ENCODE measurements at places on chromosomes 1 and 21.

GRCh38 chr1:165487921-165488320 lies 43.0 kb upstream of the RXRG start:
- no peak for DNase-seq
- H3K27me3 ChIP-seq = no peaks in the 10 kb centered on the region

DNA sequence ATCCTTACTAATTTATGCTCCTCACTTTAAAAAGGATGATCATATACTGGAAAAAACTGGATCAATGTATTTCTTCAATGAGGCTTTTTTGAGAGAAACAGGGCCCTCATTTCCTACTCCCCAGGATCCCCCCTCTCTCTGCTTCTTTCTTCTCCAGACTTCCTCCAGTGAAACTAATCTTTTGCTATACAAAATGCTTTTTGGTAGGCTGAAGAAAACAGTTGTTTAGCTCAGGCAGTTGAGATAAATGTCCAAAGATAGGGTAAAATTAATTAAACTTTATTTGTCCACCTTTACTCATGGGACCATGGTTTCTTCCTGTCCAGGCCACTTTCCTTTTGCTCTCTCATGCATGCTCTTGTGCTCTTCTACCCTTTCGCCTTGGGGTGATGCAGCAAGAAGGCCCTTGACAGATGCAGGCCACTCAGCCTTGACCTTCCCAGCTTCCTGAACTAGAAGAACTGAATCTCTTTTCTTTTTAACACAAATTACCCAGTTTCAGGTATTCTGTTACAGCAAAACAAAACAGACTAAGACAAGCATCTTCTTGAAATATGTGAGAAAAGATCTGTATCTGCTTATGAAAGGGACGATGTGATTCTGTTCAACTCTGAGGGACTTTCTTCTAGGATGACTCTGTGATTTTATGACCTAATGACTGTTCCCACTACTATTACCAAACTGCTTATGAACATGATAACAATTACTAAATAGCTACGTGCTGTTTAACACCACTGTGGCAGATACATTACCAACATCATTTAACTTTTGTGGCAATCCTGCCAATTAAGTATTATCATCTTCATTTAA lies 63.7 kb downstream of the NVL start:
- peaks cover 20% of the 10 kb centered on the region for H3K36me3 ChIP-seq
- H3K27me3 ChIP-seq = no peaks in the 10 kb centered on the region

GRCh38 chr1:222106377-222106776 lies 364.5 kb upstream of the DUSP10 start:
- H3K27ac ChIP-seq = no peak overlapping the region
- DNase-seq = no peak
- H3K4me3 ChIP-seq = no peak overlapping the region
- H3K27me3 ChIP-seq = no peaks in the 10 kb centered on the region

DNA sequence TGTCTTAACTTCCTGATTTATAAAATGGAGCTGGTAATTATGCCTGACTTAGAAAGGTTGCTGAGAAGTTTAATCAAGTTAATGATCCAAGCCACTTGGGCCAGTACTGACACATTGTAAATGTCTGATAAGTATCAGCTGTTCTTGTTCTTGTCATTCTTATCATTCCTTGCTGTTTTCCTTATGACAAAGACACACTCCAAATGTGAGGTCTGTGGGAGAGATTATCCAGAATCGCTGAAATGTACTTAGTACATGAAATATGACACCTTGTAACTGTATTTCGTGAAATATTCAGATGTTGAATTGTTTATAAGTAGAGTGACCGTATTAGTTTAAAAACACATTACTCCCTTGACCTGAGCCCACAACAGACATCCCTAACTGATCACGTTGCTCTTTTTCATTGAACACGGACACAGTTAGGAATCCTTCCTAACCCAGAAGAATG lies 6.1 kb downstream of the AADACL4 start:
- H3K4me1 ChIP-seq = no peaks in the 10 kb centered on the region
- H3K27me3 ChIP-seq = no peaks in the 10 kb centered on the region
- DNase-seq = no peak
- no peak overlapping the region for H3K4me3 ChIP-seq
- no peak overlapping the region for H3K27ac ChIP-seq
- H3K36me3 ChIP-seq = no peaks in the 10 kb centered on the region

DNA sequence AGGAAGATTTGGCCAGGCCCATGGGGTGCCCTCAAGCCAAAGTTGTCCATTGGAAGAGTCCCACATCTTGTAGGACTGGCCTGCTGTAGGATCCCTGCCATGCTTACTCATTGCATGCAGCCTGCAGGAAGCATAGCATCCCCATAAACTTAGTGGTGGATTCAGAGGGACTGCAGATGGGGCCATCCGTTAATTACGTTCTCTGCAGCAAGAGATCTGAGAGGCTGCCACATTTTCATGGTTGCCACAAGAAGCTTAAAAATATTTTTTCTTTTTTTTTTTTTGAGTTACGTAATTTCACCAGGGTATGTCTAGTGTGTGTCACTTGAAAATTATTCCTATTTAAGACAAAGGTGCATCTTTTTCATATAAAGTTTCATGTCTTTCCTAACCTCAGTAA lies 329.7 kb upstream of the USP24 start:
- DNase-seq = no peak
- no peaks in the 10 kb centered on the region for H3K36me3 ChIP-seq
- no peaks in the 10 kb centered on the region for H3K4me1 ChIP-seq

DNA sequence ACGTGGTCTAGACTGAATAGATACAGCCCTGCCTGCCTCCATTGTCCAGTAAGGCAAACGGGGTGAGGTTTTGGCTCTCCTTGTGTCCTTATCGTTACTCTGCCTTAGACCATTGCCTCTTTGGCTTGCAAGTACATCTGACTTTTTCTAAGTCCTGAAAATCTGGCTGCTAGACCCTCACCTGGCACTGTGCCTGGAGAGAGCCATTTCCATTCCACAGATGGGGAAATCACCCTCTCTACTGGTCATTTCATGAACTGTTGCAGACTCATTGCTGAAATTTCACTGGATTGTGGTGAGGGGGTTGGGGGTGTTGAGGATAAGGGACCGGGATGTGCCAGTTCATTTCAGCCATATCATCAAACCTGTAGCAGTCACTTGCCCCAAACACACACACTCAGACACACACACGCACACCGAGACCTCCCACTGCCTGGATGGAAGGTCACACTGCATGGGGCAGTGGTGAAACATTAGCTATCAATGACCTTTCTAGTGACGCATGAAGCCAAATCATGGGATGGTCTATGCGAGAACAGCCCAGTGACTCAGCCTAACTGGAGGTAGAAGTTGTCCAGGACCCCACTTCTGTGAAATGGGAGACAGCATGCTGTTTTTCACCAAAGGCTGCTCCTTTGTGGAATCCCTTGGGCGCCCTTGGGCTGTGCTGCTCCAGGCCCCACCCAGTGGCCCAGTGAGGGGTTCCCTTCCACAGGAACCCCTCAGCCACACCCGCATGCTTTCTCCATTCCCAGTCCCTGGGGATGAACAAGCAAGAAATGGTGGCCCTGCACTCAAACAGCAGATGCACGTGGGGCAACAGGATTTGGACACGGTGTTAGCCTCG lies 34.9 kb upstream of the VASH2 start:
- H3K27ac ChIP-seq = no peak overlapping the region
- H3K4me3 ChIP-seq = no peak overlapping the region
- peaks cover 3% of the 10 kb centered on the region for H3K27me3 ChIP-seq
- no peaks in the 10 kb centered on the region for H3K36me3 ChIP-seq
- DNase-seq = no peak

GRCh38 chr21:20661745-20662422 lies 336.3 kb upstream of the NCAM2 start:
- no peak overlapping the region for H3K4me3 ChIP-seq
- H3K36me3 ChIP-seq = no peaks in the 10 kb centered on the region
- no peaks in the 10 kb centered on the region for H3K4me1 ChIP-seq
- no peaks in the 10 kb centered on the region for H3K27me3 ChIP-seq
- DNase-seq = no peak
- H3K27ac ChIP-seq = no peak overlapping the region

Measured in thymus (tissue), 14 donors.